Activated T-cell treated with anti-CD3 and anti-CD28 coated beads for 4 hours (primary cell): ENCODE measurements at places on chromosomes 2 and 18.

- DNase-seq = no peak
Observed at GRCh38 chr2:1931003-1931914, 186.9 kb upstream of the PXDN start.

DNA sequence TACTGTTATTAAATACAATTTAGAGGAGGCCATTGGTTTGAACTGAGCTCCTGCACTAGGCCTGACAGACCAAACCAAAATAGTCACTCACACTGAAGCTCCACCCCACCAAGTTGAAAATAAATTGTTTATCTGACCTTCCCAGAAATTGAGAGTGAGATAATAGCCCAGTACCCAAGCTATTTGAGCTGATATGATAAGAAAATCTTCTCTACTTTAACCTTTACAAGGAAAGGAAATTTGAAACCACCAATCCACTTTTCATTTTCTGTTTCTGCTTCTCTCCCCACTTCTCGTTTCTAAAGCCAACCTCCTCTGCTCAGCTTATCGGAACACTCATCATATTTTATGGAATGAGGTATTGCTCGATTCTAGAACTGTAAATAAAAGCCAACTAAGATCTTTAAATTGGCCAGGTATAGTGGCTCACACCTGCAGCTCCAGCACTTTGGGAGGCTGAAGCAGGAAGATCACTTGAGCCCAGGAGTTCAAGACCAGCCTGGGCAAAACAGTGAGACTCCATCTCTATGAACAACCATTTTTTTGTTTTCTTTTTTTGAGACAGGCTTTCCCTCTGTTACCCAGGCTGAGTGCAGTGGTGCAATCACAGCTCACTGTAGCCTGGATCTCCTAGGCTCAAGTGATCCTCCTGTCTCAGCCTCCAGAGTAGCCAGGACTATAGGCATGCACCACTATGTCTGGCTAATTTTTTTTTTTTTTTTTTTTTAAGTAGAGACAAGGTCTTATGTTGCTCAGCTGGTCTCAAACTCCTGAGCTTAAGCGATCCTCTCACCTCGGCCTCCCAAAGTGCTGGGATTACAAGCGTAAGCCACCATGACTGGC is 13.3 kb upstream of the GALM start:
- no peak for DNase-seq

- DNase-seq = no peak
Observed at GRCh38 chr2:3121601-3122000, 256.0 kb downstream of the EIPR1 start.

DNA sequence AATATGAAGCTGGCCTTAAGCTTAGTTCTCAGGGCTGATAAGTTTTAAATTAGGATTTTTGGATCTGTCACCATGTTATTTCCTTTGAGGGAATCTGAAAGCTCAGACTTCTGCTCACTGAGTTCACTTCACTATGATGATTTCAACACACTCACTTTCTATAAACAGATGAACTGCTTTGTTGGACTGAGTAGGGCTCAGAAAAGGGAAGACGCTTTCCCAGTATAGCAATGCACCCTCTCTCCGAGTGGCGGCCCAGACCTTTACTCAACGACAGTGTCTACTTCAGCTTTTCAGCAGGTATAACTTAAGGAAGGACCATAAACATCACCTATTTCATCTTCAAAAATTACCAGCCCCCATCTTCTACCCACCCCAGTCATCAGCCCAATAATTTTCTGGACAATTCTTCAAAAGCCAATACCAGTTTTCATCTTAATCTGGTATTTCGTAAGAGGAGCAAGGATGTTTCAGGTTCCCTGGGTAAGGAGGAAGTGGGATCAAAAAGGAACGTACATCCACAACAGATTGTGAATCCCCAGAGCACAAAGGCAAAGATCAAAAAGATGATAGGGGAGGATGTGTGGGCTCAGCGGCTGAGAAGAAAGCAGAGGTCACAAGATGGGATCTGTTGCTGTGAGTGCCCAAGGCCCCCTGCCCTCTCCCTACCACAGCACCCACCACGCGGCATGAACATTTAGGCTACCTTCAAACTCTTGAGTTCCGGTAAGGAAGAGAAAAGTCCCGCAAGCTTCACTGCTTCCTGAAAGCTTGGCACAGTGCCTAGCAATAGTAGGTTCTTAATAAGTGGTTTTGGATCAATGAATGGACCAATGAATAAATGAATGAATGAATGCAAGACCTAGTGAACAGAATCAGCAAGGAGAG is 41.9 kb downstream of the LPIN2 start:
- no peak for DNase-seq

DNA sequence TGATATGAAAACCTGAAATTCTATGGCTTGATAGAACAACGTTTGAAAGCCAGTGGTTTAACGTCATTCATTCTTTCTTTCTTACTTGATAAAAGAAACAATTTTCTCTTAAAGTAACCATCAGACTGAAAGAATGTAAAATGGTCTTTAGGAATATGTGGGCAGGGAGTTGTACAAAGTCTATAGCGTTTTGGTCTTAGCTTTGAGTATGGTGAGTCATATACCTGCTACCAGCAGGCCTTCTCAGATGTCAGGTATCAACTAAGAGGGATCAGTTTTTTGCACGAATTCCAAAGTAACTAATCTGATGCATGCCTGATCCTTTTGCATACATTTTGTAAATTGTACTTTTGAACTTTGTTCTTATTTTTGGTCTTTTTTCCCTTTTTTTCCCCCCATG is 101.5 kb upstream of the DSEL start:
- DNase-seq = no peak

DNA sequence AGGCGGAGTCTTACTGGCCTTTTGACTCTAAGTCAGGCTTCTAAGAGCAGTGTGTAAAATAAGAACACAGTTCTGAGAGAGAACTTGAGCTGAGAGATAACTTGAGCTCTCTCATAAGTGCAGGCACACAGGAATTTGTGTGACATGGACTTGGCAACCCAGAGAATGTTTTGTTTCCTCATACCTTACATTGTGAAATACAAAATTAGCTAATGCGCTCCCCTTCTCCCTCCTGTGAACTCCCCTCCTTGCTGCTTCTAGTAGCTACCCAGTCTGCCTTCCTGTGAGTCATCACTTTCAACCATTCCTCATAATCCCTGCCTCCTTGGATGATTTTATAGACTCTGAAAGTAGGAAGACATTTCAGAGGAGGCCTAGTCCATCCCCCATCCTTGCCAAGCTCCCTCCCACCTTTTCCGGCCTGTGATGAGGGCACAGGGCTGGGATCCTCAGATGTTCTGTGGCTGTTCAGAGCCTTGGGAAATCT is 22.6 kb downstream of the FER1L5 start:
- no peak for DNase-seq

GRCh38 chr2:106977717-106978116 is 91.8 kb upstream of the ST6GAL2 start:
- DNase-seq = no peak
